ENCODE measurements at places on chromosomes 11 and 22. TPM values are rescaled to one million over a fixed set of nuclear protein-coding genes. Genes with fewer than 3 reads are reported as not detected.

GRCh38 chr11:1928891-1929541 lies 9.5 kb downstream of the TNNT3 start:
- DNase-seq = no peak

The HEPHL1 gene
- total RNA-seq = not detected

The RNF215 gene
- 9.8 TPM for total RNA-seq

DNA sequence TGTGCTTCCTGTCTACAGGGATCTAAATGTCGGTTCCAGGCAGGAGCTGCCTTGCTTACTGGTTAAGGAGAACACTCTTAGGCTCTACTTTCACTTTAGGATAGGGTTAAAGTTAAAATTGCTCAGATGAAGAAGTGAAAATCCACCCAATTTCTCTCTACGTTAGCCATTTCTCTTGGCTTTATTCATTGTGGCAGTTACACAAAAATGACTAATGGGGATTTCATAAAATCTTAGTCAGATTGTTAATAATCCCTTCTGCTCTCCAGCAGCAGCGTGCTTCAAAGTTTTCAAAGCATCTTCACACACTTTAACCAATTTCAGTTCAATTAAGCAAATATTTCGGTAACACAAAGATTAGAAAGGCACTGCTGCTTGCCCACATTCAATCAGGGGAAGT lies 58.4 kb upstream of the RCN1 start:
- no peak for DNase-seq

- DNase-seq = no peak
These were observed 33.6 kb upstream of the OR4B1 start for GRCh38 chr11:48182860-48183526.

- peak; percentile 91 for DNase-seq
These were observed 687.2 kb downstream of the OPCML start for GRCh38 chr11:132844956-132845696.

GRCh38 chr11:125071435-125071834 lies 8.3 kb downstream of the SLC37A2 start:
- no peak for DNase-seq

DNA sequence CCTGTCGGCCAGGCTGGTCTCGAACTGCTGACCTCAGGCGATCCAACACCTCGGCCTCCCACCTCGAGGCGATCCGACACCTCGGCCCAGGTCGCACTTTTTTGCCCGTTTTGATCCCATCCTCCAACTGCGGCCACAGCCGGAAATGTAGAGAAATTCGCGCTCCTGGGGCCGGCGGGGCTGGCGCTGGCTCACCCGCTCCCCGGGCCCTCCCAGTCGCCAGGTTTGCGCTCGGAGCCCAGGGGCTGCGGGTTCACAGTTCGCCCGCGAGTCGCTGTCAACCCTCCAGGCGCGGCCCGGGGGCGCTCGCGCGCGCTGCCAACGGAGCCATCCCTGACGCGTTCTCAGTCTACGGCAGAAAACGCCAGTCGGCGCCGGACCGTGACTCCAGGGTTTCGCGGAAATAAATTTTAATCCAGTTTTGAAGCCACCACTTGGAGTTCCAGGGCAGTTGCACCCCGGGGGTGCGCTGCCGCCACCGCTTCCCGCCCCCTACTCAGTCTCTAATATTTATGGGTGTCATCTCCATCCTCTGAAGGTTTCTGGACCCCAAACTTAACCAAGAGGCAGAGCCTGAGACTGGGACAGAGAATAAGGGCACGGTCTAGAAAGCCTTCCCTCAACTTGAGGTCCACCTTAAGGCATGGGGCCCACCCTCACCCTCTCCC lies 1.5 kb upstream of the KLHDC7B start:
- DNase-seq = peak; percentile 76

- DNase-seq = peak; percentile 60
These were observed 66.5 kb downstream of the CCDC34 start for GRCh38 chr11:27296497-27296896.

DNA sequence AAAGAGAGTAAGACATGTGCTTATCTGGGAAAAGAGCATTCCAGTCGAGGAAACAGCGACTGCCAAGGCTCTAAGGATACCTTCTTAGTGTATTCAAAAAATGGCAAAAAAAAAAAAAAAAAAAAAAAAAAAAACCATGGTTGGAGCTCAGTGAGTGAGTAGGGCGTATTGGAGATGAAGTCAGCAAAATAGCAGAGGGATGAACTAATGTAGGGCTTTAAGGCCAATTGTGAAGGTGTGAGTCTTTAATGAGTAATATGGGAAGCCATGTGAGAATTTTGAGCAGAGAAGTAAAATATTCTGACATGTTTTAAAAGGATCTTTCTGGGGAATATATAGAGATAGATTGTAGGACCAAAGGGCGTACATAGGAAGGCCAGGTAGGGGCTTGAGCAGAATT lies 498.6 kb upstream of the ISX start:
- no peak for DNase-seq

DNA sequence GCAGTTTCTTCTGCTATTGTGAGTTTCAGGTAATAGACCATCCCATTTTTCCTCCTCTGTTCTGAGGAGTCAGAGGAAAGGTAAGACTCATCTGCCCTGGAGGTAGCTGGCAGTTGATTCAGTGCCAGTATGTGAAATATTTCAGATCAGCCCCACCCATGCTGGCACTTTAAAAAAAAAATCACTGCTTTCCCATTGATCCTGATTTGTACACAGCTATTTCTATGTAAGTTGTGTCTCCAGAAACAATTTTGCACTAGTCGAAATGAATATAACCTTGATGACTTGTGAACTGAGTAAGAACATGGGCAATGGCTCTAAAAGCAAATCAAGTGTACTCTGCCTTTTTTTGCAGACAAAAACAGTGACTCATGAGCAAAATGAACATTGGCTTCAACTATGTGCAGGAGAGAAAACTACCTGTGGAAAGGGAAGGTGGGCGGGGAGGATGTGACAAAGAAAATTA lies 82.0 kb upstream of the OR5AK2 start:
- no peak for DNase-seq

GRCh38 chr11:102580185-102580951 lies 44.8 kb downstream of the MMP20 start:
- DNase-seq = peak; percentile 10

- no peak for DNase-seq
These were observed 3.0 kb upstream of the RANBP1 start for GRCh38 chr22:20112623-20113511.

GRCh38 chr11:95562196-95562921 lies 227.2 kb downstream of the FAM76B start:
- DNase-seq = no peak

- DNase-seq = no peak
These were observed 9.1 kb downstream of the CDC42EP2 start for GRCh38 chr11:65323813-65324212.

DNA sequence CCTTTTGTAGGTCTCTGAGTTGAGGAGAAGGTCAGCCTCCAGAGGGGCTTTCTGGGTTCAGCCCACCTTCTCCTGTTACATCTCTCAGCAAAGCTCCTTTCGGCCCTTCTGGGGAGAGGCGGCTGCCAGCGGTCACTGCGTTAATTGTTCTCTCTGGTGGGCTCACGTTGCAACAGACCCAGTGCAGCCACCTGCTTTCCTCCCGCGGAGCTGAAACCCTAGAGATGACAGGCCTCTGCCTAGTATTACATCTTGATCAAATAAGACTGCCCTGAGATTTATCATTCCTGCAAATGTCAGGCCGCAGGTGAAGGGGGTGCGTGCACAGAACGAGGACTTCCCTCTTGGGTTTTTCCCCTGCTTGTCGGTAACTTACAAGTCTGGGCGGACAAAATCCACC lies 43.2 kb upstream of the CREB3L1 start:
- no peak for DNase-seq

The C11orf42 gene
- total RNA-seq = not detected

- no peak for DNase-seq
These were observed 192.7 kb downstream of the OPCML start for GRCh38 chr11:133339495-133340140.

The FLRT1 gene
- total RNA-seq = not detected

The KIAA1671 gene
- 3.1 TPM for total RNA-seq

- DNase-seq = no peak
These were observed 17.4 kb downstream of the TUB start for GRCh38 chr11:8098361-8098760.

- no peak for DNase-seq
These were observed 5.5 kb downstream of the VPS37C start for GRCh38 chr11:61155741-61156140.

DNA sequence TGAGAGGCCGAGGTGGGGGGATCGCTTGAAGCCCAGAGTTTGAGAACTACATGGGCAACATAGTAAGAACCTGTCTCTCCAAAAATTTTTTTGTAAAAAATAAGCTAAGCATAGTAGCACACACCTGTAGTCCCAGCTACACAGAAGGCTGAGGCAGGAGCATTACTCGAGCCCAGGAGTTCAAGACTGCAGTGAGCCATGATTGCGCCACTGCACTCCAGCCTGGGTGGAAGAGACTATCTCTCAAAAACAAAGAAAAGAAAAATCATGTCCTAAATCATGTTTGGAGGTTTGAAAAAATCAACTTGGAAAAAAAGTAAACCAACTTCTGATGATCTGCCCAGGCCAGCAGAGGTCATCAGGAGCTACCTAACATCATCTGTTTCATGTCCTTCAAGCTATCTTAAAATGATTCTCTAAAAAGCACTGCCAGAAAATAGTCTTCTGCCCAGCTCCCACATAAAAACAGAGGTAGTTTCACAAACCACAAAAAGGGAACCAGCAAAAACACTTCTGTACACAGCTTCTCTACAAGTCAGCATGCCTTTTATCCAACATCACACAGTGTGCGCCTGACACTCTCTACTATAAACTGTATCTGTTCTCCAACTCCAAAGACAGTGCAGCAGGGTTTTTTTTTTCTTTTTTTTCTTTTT lies 165.0 kb downstream of the SOX6 start:
- DNase-seq = no peak

DNA sequence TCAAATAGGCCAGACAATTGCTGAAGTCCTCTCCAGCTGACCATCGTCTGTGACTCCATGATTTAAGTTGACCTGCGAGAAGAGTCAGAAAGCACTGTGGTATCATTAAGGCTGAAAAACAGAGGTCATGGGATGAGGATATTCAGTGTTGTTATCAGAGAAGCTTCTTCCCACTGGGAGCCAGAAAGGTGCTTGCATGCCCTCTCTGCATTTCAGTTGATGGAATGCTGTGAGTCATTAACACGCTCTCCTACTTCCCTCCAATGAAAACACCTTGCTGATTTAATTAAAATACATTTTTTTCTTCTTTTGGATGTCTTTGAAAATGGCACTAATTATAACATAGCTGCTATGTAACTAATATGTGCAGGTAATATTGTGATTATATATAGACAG lies 667.0 kb downstream of the NTM start:
- DNase-seq = no peak

GRCh38 chr11:18063125-18063524 lies 17.1 kb upstream of the TPH1 start:
- DNase-seq = no peak

- no peak for DNase-seq
These were observed 46.1 kb downstream of the RPUSD4 start for GRCh38 chr11:126165311-126165720.

GRCh38 chr11:110113973-110114372 lies 20.8 kb downstream of the ZC3H12C start:
- DNase-seq = no peak

DNA sequence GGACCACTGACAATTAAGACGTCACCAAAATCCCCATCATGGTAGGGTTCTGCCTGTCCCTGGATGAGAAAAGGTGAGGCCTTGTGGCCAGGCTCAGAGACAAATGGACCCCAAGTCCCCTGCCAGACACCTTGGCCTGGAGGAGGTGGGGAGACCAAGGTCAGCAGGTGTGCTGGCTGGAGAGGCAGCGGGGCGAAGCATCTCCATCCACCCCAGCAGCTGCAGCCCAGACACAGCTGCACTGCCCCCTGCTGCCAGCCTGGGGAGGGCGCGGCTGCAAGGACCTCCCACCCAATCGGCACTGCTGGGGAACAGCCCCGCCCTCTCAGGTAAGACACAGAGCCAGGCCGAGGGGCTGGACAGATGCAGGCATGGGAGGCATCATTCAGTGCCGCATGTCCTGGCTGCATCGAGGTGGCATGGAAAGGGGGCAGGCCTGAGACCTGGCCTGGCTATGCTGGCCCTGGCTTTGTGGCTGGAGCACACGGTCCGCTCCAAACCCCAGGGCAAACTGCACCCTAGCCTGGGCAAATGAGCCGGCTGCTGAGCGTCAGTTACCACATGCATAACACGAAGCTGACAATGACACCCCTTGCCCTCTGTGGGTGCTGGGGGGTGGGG lies 12.2 kb upstream of the MFNG start:
- DNase-seq = peak; percentile 37

The KCNK4 gene
- total RNA-seq = 0.23 TPM

DNA sequence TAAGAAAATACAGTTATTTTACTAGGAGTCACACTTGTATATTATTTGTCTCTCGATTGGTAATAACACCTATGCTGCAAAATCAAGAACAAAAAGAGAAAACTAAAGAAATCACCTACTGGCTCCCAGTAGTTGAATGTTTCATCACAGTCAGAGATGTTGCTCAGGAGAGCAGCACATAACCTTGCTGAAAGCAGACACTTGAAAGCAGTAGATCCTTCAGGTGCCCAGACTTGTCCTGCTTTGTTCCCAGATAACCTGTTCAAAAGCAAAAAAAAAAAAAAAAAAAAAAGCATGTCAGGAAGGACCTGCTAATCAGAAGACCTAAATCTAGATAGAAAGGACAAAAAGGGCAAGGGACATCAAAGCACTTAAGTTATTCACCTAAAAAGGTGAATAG lies 1.3 kb downstream of the ALG9 start:
- no peak for DNase-seq

GRCh38 chr11:67999201-67999629 lies 4.7 kb downstream of the UNC93B1 start:
- no peak for DNase-seq

The OR8A1 gene
- not detected for total RNA-seq

DNA sequence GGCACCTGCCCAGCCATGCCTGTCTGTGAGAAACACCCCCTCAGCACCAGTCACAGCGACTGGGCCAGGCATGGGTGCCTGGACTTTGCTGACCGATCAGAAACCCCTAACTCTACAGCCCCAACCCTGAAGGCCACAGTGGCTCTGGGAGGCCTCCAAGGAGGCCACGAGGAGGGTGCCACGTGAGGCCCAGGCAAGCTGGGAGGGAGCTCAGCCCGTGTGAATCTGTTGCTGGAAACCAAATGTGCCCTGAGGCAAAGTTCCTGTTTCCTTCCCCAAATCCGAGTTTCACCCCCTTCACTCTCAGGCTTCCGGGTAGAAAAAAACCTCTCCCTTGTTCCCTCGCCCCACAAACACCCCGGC lies 1.3 kb downstream of the UNC93B1 start:
- no peak for DNase-seq

The SEZ6L gene
- total RNA-seq = not detected

The TREH gene
- total RNA-seq = not detected

DNA sequence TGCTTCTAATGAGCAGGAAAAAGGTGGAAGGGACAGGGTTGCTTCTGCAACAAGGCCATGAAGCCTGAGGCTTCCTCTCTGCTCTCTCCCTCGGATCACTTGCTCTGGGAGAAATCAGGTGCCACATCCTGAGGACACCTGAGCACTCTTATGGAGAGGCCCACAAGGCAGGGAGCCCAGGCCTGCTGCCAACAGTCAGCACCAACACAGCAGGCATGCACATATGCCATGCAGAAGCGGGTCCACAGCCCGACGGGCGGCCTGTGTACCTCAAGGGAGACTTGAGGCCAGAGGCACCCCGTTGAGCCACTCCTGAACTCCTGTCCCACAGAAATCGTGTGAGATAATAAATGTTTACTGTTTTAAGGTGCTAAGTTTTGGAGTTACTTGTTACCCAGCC lies 9.5 kb downstream of the TTLL12 start:
- no peak for DNase-seq

Data from Daoy (cell line).